ENCODE measurements at places on chromosomes 1 and 21.

GRCh38 chr1:174358344-174358743 lies 89.4 kb upstream of the GPR52 start:
- DNase-seq, result no peak

DNA sequence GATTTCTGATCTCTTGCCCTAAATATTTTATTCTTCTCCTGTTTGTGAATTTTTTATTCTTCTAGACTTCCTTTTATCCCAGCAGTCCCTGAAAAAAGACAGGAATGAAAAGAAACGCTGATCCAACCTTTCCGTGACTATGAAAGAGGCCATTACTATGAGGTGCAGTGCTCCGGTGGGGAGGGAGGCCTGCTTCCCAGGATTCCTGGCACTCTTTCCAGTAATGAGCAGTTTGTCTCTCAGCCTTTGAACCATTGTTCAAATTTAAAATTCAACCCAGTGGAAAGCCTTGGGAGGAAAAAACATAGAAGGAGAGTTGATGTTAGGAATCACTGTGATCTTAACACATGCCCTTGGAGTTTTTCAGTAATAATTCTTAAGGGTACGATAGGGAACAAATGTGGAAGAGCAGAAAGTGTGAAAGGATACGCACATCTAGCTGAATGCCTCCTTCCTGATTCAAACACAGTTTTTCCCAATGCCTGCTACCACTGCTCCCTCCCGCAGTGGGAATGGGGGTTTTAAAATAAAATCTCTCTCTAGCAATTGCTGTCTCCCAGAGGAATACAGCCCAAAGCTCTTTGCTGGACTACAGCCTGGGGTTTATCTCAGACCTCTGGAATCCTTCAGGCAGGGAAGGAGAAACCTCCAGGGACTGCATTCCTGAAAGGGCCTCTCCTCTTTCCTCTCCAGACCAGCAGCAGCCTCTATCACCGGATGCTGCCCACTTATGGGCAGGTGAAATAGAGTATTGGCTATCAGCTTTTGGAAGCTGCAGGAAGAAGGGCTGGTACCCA lies 6.1 kb downstream of the IER5 start:
- DNase-seq, result no peak

- DNase-seq, result no peak
Measured at GRCh38 chr1:76613886-76614285, 253.4 kb upstream of the ST6GALNAC5 start.

- DNase-seq, result no peak
Measured at GRCh38 chr1:111959436-111959835, 30.0 kb downstream of the KCND3 start.

GRCh38 chr1:2999571-2999970 lies 21.7 kb upstream of the ACTRT2 start:
- no peak for DNase-seq

GRCh38 chr1:208641579-208642280 lies 397.5 kb upstream of the PLXNA2 start:
- no peak for DNase-seq
